ENCODE measurements at places on chromosomes 6 and 20. TPM values are rescaled to one million over a fixed set of nuclear protein-coding genes. Genes with fewer than 3 reads are reported as not detected.

DNA sequence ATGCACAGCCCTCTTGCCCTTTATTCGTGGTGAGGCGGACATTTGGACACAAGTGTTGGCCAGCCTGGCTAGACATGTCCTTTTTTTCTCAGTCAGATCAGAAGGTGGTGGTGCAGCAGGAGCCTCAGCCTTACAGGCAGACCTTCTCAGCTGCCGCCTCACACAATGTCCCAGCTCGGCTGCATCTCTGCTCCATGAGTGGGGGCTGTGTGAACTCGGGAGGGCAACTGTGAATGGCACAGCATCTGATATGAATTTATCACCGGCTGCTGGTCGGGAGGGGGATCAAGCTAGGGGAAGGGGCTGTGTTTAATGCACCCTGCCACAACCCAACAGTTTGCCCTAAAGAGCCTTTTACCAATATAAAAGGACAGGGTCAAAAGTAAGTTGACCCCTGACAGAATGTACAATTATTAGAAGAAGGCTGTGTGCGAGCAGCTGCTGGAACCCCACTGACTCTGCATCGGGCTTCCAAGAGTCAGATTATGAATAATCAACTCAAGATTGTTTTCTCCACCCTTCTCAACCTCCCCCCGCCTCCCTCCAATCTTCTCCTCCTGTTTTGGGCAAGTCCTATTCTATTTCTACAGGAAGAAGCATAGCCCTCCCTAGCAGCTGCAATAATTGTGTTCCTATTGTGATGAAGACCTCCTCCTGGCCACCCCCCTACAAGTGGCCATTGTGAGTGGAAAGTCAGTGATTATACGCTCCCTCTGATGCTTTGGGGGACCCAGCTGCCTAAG is 245.2 kb downstream of the PKHD1 start:
- no peak for DNase-seq

DNA sequence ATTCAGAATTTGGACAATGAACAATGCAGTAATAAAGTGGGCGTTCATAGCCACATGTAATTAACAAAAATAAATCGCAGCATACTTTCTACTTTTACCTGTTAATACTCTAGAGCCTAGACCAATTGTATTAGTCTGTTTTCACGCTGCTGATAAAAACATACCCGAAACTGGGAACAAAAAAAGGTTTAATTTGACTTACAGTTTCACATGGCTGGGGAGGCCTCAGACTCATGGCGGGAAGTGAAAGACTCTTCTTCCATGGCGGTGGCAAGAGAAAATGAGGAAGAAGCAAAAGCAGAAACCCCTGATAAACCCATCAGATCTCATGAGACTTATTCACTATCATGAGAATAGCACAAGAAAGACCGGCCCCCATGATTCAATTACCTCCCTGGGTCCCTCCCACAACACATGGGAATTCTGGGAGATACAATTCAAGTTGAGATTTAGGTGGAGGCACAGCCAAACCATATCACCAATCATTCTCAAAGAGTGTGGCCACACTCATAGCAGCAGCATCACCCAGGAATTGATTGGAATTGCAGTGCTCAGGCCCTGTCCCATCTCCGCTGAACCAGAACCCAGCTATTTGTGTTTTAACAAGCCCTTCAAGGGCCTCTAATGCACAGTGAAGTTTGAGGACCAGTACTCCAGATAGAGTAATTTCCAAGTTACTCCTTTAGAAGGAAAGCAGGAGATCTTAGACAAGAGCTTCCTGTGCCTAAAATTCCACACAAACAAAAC is 650.0 kb downstream of the KIF16B start:
- DNase-seq, result no peak

DNA sequence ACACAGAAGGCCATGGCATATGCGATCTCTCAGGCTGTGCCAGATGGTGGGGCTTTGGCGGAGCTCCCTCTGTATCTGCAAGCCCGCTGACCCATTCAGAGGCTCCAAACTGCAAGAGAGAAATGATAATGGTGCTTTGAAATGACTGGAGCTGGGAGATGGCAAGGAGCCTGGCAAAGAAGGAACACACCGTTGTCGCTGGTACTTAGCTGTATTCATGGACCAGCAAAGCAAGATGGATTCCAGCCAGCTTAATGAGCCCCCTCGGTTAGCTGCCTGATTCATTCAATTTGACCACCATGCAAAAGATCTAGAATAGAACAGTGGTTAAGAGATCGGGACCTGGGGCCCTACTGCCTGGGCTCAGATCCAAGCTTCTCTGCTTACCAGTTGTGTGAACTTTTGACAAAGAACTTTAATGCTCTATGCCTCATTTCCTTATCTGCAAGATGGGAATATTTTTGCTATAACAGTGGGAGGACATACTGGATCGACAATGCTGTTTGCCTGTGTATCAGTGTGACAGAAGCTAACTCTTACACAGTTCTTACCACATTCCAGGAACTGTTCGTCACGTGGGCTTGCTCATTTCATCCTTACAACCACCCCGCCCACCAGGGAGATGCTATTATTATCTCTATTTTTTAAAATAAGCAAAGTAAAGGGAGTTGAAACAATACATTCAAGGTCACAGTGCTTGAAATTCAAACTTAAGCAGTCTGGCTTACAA is 317.8 kb upstream of the SULF2 start:
- no peak for DNase-seq

- DNase-seq, result no peak
These were observed 765.0 kb downstream of the HDGFL1 start for GRCh38 chr6:23334360-23334759.

PGBD1 gene
- total RNA-seq, result 6.6 TPM

SGK2 gene
- total RNA-seq, result 60.4 TPM

NR2E1 gene
- not detected for total RNA-seq
